ENCODE measurements at places on chromosomes 5 and 9. TPM values are rescaled to one million over a fixed set of nuclear protein-coding genes. Genes with fewer than 3 reads are reported as not detected.

GARIN3 gene
- not detected for total RNA-seq

PFN3 gene
- not detected for total RNA-seq

FAT2 gene
- total RNA-seq, result under 0.01 TPM

- peaks cover 10% of the 10 kb centered on the region for H3K4me1 ChIP-seq
- no peaks in the 10 kb centered on the region for H3K27me3 ChIP-seq
- no peak for DNase-seq
- no peak overlapping the region for H3K27ac ChIP-seq
These were observed 4.5 kb upstream of the SHC3 start for GRCh38 chr9:89183146-89183545.

DNA sequence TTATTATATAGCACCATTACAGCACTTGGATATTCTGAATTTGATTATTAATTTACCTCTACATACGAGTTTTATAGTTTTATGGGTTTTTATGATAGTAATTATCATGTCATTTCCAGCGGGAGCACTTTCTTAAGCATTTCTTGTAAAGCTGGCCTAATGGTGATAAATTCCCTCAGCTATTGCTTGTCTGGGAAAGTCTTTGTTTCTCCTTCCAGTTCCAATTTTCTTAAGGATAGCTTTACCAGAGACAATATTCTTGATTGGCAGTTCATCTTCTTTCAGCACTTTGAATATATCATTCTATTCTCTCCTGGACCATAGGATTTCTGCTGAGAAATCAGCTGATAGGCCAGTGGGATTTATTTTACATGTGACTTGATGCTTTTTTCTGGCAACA lies 505.4 kb downstream of the TMEM232 start:
- no peaks in the 10 kb centered on the region for H3K36me3 ChIP-seq
- no peak overlapping the region for H3K27ac ChIP-seq
- H3K4me1 ChIP-seq, result no peaks in the 10 kb centered on the region
- no peaks in the 10 kb centered on the region for H3K27me3 ChIP-seq

- H3K4me1 ChIP-seq, result no peaks in the 10 kb centered on the region
- H3K27me3 ChIP-seq, result peaks cover 4% of the 10 kb centered on the region
- no peaks in the 10 kb centered on the region for H3K36me3 ChIP-seq
- no peak for DNase-seq
These were observed 9.3 kb upstream of the NRARP start for GRCh38 chr9:137311171-137311985.

DNA sequence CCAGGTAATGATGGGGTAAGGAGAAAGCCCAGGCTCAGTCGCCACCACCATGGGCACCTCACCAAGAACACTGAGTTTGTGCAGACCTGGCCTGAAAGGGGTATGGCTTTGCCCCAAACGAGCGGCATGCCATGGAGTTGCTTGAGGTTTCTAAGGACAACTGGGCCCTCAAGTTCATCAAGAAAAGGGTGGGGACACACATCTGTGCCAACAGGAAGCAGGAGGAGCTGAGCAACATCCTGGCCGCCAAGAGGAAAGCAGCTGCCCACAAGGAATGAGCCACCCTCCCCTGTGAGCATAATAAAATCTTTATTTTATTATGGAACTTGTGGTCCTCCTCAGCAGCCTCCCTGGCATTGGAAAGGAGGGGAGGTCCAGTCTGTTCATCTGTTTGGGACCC lies 23.8 kb downstream of the CD14 start:
- H3K27ac ChIP-seq, result no peak overlapping the region
- no peaks in the 10 kb centered on the region for H3K36me3 ChIP-seq
- H3K4me1 ChIP-seq, result no peaks in the 10 kb centered on the region
- no peak for DNase-seq
- no peak overlapping the region for H3K4me3 ChIP-seq
- no peaks in the 10 kb centered on the region for H3K27me3 ChIP-seq

- H3K4me1 ChIP-seq, result peaks cover 11% of the 10 kb centered on the region
- H3K27me3 ChIP-seq, result no peaks in the 10 kb centered on the region
- H3K27ac ChIP-seq, result no peak overlapping the region
- DNase-seq, result peak; percentile 20
- H3K36me3 ChIP-seq, result no peaks in the 10 kb centered on the region
- no peak overlapping the region for H3K4me3 ChIP-seq
These were observed 521.9 kb downstream of the BNC2 start for GRCh38 chr9:16348531-16348930.

ZNF483 gene
- total RNA-seq, result 1.5 TPM

C9orf153 gene
- total RNA-seq, result 0.51 TPM

GRCh38 chr5:45038366-45038987 lies 229.7 kb downstream of the MRPS30 start:
- H3K4me3 ChIP-seq, result no peak overlapping the region
- no peaks in the 10 kb centered on the region for H3K27me3 ChIP-seq
- peak; percentile 25 for DNase-seq
- H3K36me3 ChIP-seq, result no peaks in the 10 kb centered on the region

- no peaks in the 10 kb centered on the region for H3K4me1 ChIP-seq
- no peak overlapping the region for H3K4me3 ChIP-seq
- peak; percentile 37 for DNase-seq
- no peak overlapping the region for H3K27ac ChIP-seq
These were observed 47.2 kb downstream of the RFX3 start for GRCh38 chr9:3478549-3478953.

DNA sequence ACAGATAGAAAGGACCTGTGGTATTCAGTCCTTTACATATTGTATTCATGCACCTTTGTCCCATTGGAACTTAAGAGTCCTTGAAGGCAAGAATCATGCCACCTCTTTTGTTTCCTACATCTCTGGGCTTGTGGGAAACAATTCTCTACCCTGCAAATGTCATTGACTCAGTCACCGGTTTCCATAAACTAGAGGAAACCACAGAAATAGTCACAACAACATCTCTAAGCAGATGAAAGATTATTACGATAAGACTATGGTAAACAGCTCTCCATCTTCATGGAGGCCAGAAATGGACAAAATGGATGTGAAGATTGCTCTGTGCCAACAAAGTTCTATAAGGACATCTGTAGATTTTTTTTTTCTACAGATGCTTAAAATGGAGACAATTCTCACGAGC lies 165.5 kb downstream of the PIK3R1 start:
- H3K27me3 ChIP-seq, result no peaks in the 10 kb centered on the region
- no peak for DNase-seq
- H3K4me3 ChIP-seq, result no peak overlapping the region
- H3K4me1 ChIP-seq, result no peaks in the 10 kb centered on the region
- no peak overlapping the region for H3K27ac ChIP-seq

DNA sequence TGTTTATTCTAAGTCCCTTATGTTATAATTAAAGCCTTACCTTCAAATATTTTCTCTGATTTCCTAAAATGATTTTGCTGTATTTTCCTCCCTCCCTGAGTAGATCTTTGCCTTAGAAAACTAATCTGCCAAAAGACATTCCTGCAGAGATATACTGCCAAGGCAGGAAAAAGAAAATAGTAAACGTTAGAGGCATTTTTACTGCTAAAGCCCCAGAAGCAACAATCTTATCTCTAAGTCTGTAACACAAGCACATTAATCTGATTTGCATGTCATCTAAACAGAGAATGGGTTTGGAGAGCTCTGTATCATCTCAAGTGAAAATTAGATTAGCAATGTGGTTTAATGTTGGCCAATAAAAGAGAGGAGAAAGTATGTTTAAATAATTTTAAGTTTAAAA lies 847.7 kb downstream of the MAT2B start:
- no peaks in the 10 kb centered on the region for H3K36me3 ChIP-seq
- DNase-seq, result peak; percentile 88
- no peak overlapping the region for H3K4me3 ChIP-seq
- H3K27me3 ChIP-seq, result no peaks in the 10 kb centered on the region

GRCh38 chr9:69237702-69238295 lies 63.7 kb downstream of the TJP2 start:
- H3K27ac ChIP-seq, result no peak overlapping the region
- peaks cover 2% of the 10 kb centered on the region for H3K36me3 ChIP-seq
- H3K4me1 ChIP-seq, result no peaks in the 10 kb centered on the region

GRCh38 chr5:35810601-35811000 lies 46.1 kb upstream of the IL7R start:
- no peaks in the 10 kb centered on the region for H3K36me3 ChIP-seq
- no peak overlapping the region for H3K4me3 ChIP-seq

TMED7 gene
- 104 TPM for total RNA-seq

FGD3 gene
- total RNA-seq, result not detected

GRCh38 chr9:134738869-134739659 lies 97.5 kb downstream of the COL5A1 start:
- no peak overlapping the region for H3K27ac ChIP-seq
- H3K36me3 ChIP-seq, result peaks cover 36% of the 10 kb centered on the region
- H3K4me1 ChIP-seq, result peaks cover 12% of the 10 kb centered on the region
- DNase-seq, result peak; percentile 54

GFPT2 gene
- total RNA-seq, result 26.7 TPM

DNA sequence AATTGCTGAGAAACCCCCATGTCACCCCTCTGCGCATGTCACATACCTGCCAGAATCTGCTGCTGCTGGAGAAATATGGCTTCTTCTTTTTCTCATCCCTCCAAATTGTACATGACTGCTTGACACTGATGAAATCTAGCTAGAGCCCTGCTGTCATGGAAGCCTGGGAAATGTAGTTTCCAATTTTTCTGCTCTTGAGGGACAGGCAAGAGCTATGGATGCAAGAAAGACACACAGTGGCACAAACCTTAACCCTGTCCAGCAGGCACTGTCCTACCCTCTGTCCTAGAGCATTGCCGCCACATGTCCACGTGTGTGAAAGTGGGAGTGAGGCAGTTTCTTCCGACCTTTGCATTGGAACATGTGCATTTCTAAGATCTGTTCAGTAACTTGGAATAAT lies 255.5 kb upstream of the SEMA6A start:
- H3K4me3 ChIP-seq, result no peak overlapping the region
- H3K36me3 ChIP-seq, result no peaks in the 10 kb centered on the region
- no peaks in the 10 kb centered on the region for H3K4me1 ChIP-seq
- no peaks in the 10 kb centered on the region for H3K27me3 ChIP-seq
- no peak for DNase-seq
- H3K27ac ChIP-seq, result no peak overlapping the region

DNA sequence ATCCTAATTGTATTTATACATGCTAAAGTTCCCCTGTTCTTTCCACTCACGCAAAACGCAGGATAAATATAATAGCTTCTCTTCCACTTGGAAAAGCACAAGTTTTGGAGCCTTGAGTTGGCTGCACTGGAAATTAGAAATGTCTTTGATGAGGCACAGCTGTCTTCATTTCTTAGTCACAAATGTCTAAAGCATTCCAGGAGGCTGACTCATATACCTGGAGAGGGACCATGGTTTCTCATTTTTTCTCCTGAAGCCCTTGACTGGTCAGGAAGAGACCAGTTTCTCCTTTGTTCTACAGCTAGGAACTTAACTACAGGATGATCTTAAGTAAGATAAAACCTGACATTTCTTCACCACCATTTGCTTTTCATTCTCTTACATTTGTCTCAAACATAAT lies 16.2 kb downstream of the MTX3 start:
- H3K4me1 ChIP-seq, result peaks cover 3% of the 10 kb centered on the region
- no peaks in the 10 kb centered on the region for H3K36me3 ChIP-seq
- DNase-seq, result peak; percentile 71
- H3K27me3 ChIP-seq, result no peaks in the 10 kb centered on the region

POU5F2 gene
- 0.51 TPM for total RNA-seq

DNA sequence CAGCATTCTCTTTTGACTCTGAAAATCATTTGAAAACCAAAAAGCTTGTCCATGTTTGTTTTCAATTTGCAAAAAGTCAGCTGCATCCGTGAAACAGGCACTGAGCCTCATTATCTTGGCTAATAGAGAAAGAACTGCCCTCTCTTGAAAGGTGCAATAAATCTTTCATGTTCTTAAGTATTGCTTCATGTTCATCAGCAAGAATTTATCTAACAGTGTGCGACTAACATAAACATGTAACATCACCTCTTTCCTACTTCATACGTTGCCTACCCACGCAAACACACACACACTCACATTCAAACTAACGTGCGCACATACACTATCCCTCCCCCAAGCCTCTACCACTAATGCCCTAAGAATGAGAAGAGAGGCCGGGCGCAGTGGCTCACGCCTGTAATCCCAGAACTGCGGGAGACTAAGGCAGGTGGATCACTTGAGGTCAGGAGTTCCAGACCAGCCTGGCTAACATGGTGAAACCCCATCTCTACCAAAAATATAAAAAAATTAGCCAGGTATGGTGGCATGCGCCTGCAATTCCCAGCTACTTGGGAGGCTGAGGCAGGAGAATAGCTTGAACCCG lies 629.7 kb upstream of the ZNF608 start:
- H3K4me1 ChIP-seq, result no peaks in the 10 kb centered on the region
- no peak for DNase-seq
- no peak overlapping the region for H3K27ac ChIP-seq

MPDZ gene
- total RNA-seq, result 59.1 TPM

PCDHA5 gene
- not detected for total RNA-seq

PTRH1 gene
- 13.1 TPM for total RNA-seq

GRCh38 chr9:68437785-68438184 lies 81.4 kb downstream of the PGM5 start:
- no peaks in the 10 kb centered on the region for H3K27me3 ChIP-seq
- no peaks in the 10 kb centered on the region for H3K4me1 ChIP-seq
- no peak overlapping the region for H3K4me3 ChIP-seq
- H3K27ac ChIP-seq, result no peak overlapping the region
- no peaks in the 10 kb centered on the region for H3K36me3 ChIP-seq

GRCh38 chr5:10836986-10837385 lies 76.0 kb upstream of the DAP start:
- H3K27ac ChIP-seq, result no peak overlapping the region
- H3K36me3 ChIP-seq, result no peaks in the 10 kb centered on the region
- peaks cover 11% of the 10 kb centered on the region for H3K4me1 ChIP-seq
- no peak for DNase-seq
- no peaks in the 10 kb centered on the region for H3K27me3 ChIP-seq

DNA sequence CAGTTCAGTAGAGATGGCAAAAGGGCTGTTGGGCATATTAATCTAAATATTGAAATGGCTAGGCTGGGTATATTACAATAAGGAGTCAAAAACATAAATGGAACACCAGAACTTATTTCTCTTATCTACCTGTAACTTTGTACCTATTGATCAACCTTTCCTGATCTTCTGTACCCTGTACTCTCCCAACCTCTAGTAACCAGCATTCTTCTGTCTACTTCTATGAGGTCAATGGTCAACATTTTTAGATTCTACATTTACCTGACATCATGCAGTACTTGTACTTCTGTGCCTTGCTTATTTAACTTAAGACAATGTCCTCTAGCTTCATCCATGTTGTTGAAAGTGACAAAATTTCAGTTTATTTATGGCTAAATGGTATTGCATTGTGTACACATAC lies 467.3 kb downstream of the TAF11L14 start:
- H3K4me1 ChIP-seq, result no peaks in the 10 kb centered on the region
- DNase-seq, result no peak
- H3K27me3 ChIP-seq, result no peaks in the 10 kb centered on the region
- no peak overlapping the region for H3K27ac ChIP-seq
- H3K36me3 ChIP-seq, result no peaks in the 10 kb centered on the region

TMEM252 gene
- not detected for total RNA-seq

DNA sequence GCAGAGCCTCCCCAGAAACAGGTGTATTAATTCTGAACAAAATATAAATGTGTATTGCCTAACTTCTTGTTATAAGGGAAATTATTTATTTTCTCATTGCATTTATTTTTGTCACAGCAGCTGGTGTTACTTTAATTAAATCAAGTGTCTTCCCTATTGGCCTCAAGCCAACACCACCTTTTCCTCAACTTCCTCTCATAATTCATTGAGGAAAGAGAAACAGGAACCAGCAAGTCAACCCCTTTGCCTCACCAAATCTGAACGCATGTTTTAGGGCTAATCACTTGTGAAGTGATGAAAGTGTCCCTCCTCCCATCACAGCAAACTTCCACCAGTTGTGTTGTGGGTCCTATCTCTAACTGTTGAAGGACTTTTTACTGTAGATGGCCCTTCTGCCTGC lies 73.1 kb downstream of the DIRAS2 start:
- no peaks in the 10 kb centered on the region for H3K4me1 ChIP-seq
- no peak for DNase-seq
- no peaks in the 10 kb centered on the region for H3K27me3 ChIP-seq
- H3K4me3 ChIP-seq, result no peak overlapping the region

Measured in fibroblast of lung (primary cell).